ENCODE measurements at places on chromosomes 7 and 10.

DNA sequence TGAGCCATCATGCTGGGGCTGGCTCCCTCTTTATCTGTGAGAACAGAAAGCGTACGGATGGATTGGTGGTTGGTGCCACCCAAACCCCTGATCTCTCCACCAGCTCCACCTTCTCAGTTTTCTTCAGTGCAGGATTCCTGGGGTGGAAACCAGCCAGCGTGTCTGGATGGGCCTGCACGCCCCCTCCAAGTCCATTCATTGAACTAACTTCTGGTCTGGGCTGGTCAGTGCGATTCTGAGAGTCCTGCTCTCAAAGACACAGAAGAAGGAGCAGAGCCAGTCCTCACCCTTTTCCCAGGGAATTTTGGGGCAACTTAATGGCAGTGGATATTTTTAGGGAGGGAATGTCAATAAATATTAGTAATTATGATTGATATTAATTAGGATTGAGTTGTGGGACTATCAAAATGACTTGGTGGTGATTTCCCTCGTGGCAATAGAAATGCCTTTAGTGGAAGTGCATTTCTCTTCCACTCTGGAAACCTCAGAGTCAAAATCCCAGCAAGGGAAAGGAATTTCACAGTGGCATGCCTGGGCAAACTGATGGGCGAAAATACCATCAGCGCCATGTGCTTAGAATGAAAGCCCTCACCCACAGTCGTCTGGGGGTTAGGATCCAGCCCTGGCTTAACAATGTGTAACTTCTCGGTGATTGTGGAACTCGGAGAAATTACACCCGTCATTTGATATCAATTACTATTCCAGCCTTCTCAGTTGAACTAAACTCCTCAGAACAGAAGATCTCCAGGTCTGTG is 69.3 kb upstream of the EEPD1 start:
- no peak for ATAC-seq

DNA sequence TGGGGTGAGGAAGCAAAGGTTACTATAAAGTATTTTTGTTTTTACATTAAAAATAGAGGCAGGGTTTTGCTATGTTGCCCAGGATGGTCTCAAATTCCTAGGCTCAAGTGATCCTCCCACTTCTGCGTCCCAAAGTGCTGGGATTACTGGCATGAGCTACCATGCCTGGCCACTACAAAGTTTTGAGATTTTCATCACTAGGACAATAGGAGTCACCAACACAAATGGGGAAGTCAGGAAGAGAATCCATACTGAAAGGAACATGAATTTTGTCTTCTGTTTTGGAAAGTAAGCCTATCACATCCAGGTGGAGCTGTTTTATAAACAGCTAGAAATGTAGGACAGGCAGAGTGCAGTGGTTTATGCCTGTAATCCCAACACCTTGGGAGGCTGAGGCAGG is 20.0 kb upstream of the CAPZA2 start:
- no peak for ATAC-seq

- no peak for ATAC-seq
These were observed 30.7 kb upstream of the STOX1 start for GRCh38 chr10:68796605-68797004.

GRCh38 chr7:145909991-145910513 is 206.5 kb upstream of the CNTNAP2 start:
- ATAC-seq = no peak

- ATAC-seq = peak; percentile 60
These were observed 151.6 kb downstream of the SND1 start for GRCh38 chr7:127803626-127804025.

DNA sequence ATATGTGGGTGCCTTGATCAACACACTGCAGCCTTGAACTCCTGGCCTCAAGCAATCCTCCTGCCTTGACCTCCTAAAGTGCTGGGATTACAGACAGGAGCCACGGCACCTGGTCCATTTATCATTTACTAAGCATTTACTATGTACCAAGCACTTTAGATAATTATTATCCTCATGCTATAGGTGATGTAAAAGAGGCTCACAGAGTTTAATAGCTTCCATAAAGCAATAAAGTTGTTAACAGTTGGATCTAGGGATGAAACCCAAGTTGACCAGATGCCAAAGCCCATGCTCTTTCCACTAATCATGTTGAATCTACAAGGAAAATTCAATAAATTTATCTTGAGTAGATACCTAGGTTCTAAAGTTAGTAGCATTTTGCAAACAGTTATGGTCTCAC is 5.0 kb downstream of the NAPEPLD start:
- no peak for ATAC-seq

- ATAC-seq = no peak
These were observed 173.5 kb downstream of the BAMBI start for GRCh38 chr10:28850784-28851183.

DNA sequence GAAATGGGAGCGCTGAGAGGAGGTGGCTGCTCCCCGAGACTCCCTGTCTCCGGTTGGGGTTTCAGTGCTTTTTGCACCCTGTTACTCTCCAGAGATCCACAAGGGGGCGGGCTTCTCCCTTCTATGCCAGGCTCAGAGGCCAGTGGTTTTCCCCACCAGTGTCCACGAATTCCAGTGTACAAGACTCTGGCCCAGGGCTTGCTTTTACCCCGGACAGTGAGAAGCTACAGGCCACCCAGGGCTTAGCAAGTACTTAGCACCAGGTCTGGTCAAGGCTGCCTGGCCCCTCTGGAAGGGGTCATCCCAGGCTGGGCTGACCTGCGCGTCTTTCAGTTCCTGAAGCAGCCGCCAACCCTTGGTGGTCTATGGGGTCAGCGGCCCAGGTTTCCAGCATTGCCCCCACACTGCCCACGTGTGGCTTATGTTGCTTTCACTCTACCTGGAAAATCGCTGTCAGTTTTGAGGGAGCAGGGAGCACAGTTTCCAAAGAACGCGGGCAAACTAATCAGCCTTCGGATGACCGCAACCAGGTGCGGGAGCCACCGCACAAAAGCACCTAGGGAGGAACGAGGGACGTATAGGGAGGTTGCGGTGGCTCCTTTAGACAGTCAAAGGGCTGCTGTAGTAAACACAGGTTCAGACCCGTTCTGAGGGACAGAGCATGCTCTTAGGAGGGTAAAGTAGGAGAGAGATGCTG is 6.8 kb downstream of the CYP26A1 start:
- ATAC-seq = peak; percentile 64

DNA sequence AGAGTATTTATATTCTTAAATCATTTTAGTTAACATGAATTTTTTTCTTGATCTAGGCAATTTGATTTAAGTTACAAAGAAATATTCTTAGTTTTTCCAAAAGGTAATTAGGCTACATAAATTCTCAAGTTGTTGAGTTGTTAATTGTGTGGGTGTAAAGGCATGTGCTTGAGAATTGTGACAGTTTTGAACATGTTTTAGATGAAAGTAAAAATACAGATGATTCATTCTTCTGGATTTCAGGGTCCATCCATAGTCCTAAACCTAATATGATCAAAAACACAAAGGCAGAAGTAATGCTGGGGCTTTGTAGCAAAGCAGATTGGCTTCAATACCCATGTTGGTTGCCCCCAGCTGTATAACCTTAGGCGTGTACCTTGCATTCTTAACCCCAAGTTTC is 127.9 kb downstream of the CPED1 start:
- no peak for ATAC-seq

DNA sequence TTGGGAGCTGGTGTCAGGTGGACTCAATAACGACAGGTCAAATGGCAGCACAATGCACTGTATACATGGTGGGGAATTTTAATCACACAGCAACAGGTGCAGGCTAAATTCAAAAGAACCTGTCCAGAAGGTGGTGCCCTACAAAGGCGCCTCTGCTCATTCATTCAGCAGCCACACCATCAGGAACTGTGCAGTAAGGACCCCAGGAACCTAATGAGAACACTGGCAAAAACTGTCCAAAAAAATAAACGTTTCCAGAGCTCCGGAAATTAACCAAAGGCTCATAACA is 21.9 kb upstream of the CRYGN start:
- no peak for ATAC-seq

- no peak for ATAC-seq
These were observed 184.0 kb upstream of the LYZL1 start for GRCh38 chr10:29104661-29105399.

- no peak for ATAC-seq
These were observed 703 bp upstream of the HILPDA start for GRCh38 chr7:128454808-128455542.

DNA sequence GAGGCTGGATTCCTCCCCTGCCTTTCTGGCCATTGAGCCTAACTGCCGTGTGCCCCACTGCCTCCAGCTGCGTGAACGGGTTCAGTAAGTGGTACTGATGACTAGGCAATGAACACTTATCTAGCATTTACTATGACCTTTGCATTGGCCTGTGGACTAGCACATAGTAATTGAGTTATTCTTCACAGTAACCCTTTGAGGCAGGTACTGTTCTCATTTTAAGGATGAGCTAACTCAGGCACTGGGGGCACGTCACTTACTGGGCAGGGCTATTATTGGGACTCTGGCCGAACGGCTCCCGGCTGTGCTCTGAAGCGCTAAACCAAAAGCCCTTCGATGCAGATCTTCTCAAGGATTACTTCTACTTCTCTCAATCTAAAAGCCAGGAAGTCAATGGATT is 38.3 kb downstream of the WIPF3 start:
- ATAC-seq = no peak

- ATAC-seq = no peak
These were observed 58.9 kb downstream of the HIPK2 start for GRCh38 chr7:139718859-139719258.

- ATAC-seq = no peak
These were observed 50.0 kb downstream of the CREB3L2 start for GRCh38 chr7:137951700-137952425.

GRCh38 chr7:117809958-117810357 is 63.3 kb downstream of the CTTNBP2 start:
- no peak for ATAC-seq

DNA sequence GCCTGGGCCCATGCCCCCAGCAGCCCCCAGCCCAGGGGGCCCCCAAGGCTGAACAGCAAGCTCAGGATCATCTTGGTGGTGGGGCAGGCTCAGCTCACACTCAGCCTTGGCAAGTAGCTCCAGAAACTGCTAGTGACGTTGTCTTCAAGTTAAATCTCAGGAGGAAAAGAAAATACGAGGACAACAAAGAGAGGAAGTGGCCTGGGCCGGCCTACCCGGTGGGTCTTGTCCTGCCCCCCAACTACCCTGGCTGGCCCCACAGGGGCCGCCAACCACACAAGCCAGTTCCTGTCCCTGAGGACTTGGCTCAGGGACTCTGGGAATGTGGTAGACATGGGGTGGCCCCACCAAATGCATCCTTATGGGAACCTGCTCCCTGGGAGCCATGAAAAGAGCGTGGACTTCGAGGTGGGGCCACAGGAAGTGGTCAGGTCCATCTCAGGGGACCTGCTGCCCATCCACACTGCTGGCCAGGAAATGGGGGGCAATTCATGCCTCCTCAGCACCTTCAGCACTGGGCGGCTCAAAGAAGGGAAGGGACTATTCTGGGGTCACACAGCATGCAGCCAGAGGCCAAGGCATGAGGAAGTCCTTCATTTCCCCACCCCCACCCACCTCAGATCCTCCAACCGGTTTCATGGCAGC is at the start of gene MMRN2:
Gene MMRN2 (minus strand): TSS at position 145 of the 645 bp plus-strand sequence. CDS start 74 bp downstream, at position 71.
- ATAC-seq = no peak

DNA sequence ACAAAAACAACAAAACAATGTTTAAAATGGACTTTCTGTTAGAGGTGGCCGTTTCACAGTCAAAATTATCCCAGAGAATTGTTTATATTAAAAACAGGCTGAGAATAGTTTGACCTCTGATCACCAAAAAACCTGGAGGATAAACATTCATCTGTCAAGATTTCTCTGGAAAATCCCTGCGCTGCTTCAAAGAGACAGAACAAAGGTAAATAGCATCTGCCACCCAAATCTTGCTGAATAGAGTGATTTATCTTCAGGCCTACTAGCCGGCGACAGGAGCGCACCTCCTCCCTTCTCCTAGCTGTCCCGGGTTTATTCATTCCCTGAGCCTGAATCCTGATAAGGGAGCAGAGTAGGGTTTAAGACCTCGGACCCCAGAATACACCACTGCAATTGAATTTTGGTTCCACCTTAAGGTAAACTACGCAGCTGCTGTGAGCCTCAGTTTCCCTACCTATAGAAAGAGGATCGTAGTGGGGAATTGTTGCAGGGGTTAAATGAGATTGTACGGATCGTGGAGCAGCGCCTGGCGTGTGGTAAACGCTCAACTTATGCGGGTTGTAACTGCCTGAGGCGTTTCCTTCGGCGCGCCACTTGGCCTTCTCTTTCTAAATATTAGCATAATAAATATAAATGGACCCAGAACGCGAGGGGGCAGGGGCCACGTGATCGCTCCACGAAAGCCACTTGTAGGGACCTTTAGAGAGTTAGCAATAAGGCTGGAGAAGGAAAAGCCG is 498 bp upstream of the ST7 start:
- ATAC-seq = no peak

DNA sequence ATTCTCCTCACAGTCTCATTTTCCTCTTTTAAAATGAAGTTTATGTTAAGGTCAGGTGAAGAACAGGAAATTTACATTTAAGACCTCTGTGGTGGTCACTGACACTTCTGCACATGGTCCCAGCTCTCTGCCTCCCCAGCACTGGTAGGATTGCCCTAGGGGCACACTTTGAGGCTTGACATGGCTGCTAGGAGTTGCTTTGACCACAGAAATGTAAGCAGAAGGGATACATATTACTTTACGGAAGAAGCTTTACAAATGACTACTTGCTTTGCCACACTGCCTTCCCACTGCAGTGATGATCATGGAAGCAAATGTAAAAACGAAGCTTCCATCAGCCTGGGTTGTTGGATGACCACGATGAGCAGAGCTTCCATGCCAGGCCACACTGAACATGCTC is 53.1 kb upstream of the RSU1 start:
- no peak for ATAC-seq

DNA sequence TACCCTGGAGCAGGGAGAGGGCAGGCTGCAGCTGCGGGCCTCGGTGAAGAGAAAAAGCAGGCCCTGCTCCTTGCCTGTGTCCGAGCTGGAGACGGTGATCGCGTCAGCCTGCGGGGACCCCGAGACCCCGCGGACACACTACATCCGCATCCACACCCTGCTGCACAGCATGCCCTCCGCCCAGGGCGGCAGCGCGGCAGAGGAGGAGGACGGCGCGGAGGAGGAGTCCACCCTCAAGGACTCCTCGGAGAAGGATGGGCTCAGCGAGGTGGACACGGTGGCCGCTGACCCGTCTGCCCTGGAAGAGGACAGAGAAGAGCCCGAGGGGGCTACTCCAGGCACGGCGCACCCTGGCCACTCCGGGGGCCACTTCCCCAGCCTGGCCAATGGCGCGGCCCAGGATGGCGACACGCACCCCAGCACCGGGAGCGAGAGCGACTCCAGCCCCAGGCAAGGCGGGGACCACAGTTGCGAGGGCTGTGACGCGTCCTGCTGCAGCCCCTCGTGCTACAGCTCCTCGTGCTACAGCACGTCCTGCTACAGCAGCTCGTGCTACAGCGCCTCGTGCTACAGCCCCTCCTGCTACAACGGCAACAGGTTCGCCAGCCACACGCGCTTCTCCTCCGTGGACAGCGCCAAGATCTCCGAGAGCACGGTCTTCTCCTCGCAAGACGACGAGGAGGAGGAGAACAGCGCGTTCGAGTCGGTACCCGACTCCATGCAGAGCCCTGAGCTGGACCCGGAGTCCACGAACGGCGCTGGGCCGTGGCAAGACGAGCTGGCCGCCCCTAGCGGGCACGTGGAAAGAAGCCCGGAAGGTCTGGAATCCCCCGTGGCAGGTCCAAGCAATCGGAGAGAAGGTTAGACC is 138.0 kb upstream of the STK17A start:
- ATAC-seq = no peak

Measured in activated T-helper 17 cell treated with anti-CD3 and anti-CD28 coated beads, Interleukin-2, amount 50 U/mL, for 72 hours (primary cell).